ENCODE measurements at places on chromosomes 4 and X.

DNA sequence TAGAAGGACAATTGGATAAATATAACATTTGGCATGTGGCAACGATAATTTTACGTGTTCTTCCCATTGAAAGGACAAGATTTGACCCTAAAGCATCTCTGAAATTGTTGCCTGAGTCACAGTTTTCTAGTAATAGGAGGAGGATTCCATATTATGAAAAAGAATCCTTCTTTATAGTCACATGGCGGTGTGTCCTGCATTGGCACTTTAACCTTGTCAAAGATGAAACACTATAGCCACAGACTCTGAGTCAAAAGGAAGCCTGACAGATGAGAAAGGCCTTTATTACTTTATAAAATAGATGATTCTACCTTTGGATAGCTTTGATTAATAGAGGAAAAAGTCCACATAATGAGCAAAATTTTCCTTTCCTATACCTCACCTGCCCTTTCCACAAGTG lies 11.5 kb downstream of the LNX1 start:
- no peak for DNase-seq

DNA sequence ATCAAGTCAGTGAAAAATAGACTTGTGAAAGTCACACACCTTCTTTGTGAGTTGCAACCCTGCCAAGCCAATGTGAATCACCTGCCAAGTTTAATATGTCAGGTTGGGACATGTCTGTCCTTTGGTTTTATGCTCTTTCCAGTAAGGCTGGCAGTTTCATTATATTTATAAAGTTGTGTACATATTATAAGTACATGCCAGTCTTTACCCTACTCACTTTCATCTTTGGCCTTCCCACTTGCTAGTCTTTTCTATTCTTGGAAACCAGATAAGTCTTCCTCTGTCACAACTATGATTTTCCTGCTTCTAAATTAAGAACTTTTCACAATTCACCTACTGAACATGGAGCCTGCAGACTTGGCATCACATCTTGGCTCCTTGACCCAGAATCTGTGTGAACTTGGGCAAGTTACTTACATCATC lies 680.7 kb upstream of the BOD1L1 start:
- peak; percentile 94 for DNase-seq

- DNase-seq = no peak
These were observed 194.0 kb downstream of the SMIM20 start for GRCh38 chr4:26108054-26108453.

DNA sequence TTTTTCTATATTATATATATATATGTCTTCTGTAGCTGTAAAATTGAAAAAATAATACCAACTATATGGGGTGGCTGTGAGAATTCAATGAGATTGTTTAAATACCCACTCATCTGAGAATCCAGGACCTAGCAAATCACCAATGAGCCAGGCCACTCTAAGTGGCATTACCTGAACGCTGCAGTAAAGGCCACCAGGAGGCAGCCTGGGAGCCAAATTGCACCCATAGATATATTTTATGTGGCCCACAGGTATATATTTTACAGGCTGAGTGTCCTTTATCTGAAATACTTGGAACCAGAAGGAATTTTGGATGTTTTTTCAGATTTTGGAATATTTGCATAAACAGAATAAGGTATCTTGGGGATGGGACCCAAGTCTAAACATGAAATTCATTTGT lies 58.2 kb upstream of the C4orf50 start:
- no peak for DNase-seq

DNA sequence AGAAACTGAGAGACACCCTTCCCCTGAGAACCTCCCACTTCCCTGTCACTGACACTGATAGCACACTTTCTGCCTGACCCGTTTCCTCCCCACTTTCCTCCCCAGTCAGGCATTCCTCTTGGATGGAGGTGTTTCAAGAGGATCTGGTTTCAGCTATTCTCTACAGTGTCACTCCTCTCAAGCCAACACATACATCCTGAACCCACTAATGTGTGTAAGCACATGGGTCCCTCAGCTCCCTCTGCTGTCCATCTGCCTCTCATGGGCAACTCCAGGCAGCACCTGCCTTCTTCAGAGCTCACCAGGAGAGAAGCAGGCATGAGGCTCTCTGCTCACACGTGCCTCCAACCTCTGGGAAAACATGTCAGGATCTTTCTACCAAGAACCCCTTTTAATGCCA lies 207.6 kb downstream of the NAF1 start:
- DNase-seq = peak; percentile 6

DNA sequence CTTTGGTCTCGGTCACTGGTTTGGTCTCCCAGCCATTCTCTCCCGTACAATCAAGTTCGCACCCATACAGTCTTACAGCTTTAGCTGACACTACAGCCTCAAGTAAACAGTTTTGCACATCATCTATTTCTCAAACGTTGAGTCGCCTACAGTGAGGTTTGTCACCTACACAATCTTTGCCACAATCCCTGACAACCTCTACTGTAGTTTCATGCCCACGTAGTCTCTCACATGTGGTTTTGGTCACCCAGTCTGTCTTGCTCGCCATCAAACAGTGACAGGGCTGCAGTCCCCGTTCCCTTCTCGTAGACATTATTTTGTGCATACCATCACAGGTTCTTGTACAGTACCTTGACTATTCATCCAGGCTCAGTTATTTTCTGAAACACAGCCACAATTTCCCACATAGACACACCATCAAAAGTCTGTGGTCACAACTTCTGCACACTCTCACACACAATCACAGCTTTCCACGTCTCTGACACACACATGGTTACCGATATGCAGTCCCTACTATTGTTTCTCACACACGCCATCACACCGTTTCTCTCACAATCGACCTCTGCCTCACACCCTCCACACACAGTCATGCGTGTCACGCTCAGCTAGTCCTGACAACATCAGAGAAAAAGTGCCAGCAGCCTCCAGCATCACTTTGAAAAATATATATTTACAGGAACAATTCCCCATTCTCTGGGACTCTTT lies 5.3 kb upstream of the CFP start:
- DNase-seq = no peak

DNA sequence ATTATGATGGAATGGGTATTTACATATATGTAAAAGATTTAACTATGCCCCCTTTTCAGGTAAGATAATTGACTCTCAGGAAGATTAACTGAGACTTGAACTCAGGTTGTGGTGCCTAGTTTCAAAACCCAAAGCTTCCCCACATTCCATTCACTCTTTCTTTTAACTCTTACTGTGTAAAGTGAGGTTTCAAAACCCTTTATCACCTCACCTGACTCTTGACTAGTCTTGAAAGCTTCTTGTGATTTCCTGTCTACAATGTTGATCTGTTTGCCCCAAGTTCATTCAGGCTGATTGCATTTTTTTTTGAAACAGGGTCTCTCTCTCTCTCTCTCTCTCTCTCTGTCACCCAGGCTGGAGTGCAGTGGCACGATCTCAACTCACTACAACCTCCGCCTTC lies 40.5 kb upstream of the RAPGEF2 start:
- DNase-seq = no peak

GRCh38 chr4:38889143-38889542 lies 21.5 kb downstream of the FAM114A1 start:
- peak; percentile 77 for DNase-seq

GRCh38 chr4:156390599-156391324 lies 437.1 kb upstream of the CTSO start:
- DNase-seq = no peak

GRCh38 chrX:112769034-112769433 lies 71.6 kb downstream of the AMOT start:
- DNase-seq = no peak

- no peak for DNase-seq
These were observed 8.3 kb downstream of the NAP1L2 start for GRCh38 chrX:73206366-73206765.

DNA sequence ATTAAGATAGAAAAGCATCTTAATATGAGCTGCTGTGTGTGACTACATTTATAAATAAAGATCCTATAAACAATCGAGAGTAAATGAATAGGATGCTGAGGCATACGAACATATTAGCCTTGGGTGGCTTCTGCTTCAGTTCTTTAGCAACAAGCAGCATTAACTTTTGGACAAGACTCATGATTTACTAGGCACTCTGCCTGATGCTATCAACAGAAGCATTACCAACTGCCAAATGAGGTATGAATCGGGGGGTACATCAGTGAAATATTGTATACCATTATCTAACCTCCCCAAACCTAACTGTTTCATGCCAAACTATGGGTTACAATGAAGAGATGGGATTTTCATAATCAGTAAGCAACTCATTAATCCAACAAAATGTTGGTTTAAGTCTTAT lies 113.1 kb downstream of the RAB28 start:
- no peak for DNase-seq

DNA sequence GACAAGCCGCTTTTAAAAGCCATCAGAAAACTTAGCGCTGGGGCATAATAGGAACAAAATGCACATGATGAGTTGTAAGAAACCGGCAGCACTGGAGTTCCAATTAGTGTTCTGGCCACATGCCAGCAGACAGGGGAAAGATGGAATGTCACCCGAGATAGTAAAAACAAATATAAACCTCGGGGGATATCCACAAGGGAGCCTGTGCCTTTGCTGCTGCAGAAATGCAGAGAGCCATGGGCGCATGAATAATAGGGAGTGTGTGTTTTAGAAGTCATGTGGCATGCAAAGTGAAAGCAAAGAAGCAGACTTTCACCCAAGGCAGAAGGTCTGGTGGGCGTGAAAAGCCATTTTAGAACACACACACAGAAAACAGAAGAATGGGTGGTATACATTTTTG lies 19.1 kb downstream of the GPRASP3 start:
- no peak for DNase-seq

DNA sequence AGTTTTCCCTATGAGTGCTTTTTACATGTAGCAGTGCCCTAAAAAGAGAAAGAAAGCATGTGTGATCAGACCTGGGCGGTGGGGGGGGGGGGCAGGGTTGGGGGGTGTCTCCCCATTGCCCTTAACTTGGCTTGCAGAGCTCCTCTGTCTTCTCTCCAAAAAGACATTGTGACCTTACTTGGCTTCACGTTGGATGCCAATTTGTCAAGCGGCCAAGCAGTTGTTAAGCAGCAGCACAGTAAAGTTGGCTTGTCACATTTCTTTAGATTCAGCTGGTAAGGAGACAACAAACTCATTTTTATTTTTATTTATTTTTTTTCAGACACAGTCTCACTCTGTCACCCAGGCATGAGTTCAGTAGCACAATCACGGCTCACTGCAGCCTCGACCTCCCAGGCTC lies 57.3 kb upstream of the ZNF157 start:
- DNase-seq = no peak

GRCh38 chr4:188127214-188127874 lies 11.9 kb upstream of the TRIML1 start:
- DNase-seq = peak; percentile 93

DNA sequence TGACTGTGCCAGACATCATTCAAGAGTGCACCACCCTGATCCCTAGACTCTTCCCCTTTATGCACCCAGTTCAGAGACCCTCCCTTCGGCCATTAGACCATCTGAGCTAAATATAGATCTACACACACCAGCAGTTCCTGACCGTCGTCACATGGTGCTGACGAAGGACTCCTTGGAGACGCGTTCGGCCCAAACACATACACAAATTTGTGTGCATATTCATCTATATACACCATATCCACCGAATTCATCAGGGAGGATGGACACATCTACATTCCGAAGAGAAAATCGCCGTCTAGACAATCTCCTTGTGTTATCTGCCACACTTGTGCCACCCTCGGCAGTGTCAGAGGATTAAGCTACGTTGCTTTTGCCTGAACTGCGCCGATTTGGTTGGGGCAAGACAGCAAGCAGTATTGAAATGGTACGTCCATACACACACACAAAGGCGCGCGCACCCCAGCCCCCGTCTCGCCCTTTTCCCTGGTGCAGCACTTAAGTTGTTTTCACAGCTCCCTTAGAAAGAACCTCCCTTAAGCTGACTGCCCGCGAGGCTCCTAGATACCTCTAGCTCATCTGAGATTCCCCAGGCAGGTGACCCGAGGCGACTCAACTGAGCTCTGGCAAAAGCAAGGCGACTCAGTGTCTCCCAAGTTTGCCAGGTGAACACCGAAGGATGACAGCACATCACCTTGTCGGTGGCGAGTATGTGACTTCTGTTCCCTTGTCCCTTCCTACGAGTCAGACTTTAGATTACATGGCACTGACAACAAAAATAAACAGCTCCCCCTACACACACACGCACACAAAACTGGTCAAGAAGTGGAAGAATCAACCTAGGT lies 1.0 kb downstream of the RASGEF1B start:
- DNase-seq = peak; percentile 43

- peak; percentile 9 for DNase-seq
These were observed 243.9 kb upstream of the FAT4 start for GRCh38 chr4:125070861-125071260.

GRCh38 chr4:186727977-186728519 lies 4.4 kb upstream of the FAT1 start:
- peak; percentile 77 for DNase-seq

- DNase-seq = peak; percentile 21
These were observed 156.6 kb downstream of the GATB start for GRCh38 chr4:151604238-151604637.

- no peak for DNase-seq
These were observed 27.2 kb downstream of the STIM2 start for GRCh38 chr4:26887809-26888208.

DNA sequence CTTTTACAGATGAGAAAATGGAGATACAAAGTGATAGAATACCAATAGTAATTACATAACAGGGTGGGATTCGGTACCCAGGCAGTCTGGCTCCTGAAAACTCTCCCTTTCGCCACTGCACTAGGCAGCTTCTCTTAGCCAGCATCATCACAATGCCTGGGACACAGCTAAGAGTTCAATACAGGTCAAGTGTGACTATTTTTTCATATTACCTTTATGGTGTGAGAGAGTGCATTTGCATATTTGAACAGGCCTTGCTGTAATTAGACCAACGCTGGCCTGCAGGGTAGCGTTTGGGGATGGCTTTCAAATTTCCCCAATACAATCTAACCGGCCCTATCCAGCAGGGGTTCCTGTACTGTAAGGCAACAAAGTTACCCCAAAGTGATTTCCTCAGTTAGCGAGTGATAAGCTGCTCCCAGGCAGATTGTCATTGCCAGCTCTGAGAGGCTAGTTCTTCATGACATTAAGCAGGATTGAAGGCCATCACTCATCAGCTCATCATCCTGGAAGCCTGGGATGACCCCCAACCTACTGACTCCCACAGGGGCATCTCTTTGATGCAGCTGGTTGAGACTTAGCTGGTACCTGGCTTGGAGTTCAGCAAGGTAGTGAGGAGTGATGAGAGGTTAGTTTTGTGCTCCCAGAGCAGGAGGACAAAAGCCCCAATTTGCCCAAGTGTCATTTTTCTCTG lies 836.8 kb upstream of the LCORL start:
- no peak for DNase-seq

- peak; percentile 85 for DNase-seq
These were observed 86.0 kb downstream of the FUNDC1 start for GRCh38 chrX:44456685-44457084.

GRCh38 chr4:187362937-187363857 lies 632.4 kb upstream of the ZFP42 start:
- no peak for DNase-seq

DNA sequence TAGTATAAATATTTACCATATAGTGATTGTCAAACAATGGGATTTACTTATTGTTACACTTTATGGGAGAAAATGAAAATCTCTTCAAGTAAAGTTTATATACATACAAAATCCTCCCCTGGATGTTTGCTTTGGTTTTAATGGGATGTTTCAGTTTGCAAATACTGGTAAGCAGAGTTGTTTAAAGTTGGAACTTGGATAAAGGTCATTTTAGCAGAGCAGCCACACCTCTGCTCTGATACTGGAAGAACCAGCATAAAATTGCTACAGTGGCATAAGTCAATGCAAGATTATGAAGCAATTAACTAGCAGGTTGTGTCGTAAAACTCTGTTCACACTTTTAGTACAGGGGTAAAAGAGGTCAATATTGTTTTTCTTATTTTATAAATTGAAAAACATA lies 101.2 kb downstream of the TRAPPC11 start:
- DNase-seq = peak; percentile 40
